ENCODE measurements at places on chromosomes 4 and X.

DNA sequence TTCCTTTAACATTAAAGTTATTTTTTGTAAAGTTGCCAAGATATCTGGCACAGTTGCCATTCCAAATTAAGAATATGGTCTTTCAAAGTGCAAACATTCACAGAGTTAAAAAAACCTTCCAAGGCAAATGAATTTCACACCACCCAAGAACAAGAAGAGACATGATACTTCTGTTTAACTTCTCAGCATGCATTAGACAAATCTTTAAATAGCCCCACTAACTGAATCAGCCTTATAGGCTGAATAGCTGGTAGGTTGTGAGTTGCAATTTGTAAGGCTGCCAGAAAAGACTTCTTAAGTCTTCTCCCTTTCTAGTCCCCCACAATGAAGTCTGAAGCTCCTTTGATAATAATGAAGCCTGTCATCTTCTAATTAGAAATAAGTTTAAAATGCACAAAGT lies 95.6 kb downstream of the MAPK10 start:
- no peak for DNase-seq

DNA sequence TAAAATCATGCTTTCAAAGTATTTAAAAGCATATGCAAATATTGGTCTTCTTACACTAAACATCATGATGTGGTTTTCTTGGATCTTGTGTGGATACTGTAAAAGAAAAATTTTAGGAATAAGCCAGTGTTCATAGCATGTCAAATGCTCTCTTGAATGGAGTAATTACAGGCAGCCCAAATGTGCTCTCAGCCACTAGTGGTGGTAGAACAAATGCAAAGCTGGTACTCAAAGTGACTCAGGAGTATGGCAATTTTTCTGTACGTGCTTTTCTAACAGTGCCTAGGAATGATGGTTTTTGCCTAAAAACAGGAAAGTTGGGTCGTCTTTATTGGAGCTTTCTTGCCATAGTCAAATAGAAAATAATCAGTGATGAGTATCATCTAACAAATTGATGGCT lies 19.9 kb downstream of the PGRMC2 start:
- DNase-seq: no peak

DNA sequence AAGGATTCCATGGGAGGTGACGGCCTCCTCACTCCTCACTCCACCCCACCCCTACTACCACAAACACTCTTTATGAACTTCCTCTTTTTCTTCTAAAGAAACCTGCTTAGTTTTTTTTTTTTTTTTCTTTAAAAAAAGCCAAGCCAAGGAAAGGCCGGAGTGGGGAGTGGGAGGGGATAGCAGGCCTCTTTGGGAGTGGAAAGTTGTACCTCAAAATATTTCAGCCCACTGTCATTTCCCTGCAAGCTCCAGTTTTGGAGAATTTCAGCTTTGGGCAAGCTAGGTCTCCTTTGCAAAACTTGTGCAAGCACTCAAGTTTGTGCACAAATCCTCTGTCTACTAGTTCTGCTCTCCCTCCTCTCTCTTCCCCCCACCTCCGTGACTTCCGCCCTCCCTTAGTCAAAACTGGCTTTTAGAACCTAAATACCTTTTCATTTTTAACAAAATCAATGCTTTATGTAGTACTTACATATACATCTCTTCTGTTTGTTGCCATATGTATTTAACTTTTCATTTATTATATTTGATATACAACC lies 512 bp upstream of the ANTXR2 start:
- DNase-seq: no peak

DNA sequence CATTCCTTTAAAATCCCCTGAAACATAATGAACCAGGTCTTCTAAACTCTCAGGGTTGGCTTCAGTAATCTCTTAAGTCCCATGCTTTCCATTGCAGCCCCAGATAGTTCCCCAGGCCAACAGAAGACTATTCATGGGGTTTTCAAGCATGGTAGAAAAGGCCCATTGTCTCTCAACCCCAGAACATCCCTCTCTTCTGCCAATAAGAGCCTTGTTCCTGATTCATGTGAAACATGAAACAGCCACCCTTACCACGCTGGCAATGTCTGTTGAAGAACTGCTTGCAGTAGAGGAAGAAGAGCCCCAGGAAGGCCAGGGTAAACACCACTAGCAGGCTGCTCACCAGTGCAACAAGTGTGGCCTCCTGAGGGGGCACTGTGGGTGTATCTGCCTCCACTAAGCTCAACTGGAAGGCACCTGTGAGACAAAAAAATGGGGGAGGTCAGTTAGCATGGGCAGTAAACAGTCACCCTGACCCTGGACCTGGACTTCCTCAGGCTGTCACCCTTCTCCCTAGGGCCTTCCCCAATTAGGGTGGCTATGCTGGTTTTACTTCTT lies 36.4 kb downstream of the EDA2R start:
- no peak for DNase-seq

DNA sequence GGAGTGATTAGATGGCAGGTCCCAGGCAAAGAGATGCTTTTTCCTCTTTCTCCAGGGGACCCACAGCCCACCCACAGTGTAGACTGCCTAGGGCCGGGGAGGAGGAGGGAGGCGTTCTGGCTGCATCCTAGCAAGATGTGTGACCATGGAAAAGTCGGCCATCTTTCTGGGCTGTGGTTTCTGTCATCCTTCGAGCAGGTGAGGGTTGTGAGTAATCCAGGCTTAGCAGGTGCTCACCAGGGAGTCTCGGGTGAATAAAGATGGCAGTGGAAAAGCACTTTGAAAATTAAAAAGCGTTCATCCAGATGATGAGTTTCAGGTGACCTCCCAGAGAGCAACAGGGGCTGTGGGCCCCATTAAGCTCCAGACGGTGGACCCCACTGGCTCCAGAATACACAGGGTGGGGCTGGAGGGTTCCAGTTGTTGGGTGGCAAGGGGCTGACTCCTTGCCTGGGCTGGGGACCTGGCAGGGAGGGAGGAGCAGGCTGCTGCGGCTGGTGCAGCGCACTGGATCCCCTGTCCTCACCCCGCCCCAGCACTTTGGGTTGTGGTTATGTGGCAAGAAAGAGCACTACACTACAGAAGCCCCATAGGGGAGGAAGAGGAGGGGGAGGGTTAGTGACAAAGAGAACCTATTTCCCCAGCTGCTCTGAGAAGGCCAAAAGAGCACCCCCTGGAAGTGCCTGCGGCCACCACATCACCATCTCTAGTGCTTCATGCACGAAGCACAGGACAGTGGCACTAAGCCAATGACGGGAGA lies 23.7 kb downstream of the ELF4 start:
- no peak for DNase-seq

- no peak for DNase-seq
Observed at GRCh38 chrX:1336331-1336943, at the start of gene IL3RA. TSS of gene IL3RA (plus strand) at chrX:1336785. CDS start at chrX:1341766, 4,981 bp downstream.

GRCh38 chr4:21514022-21514694 lies 434.4 kb downstream of the KCNIP4 start:
- DNase-seq: no peak

GRCh38 chrX:153981771-153982533 lies 9.4 kb downstream of the TMEM187 start:
- DNase-seq: no peak

GRCh38 chr4:57146444-57146843 lies 36.3 kb upstream of the IGFBP7 start:
- no peak for DNase-seq

- no peak for DNase-seq
Observed at GRCh38 chrX:116281106-116281505, 110.6 kb downstream of the AGTR2 start.

GRCh38 chr4:48121180-48121579 lies 12.9 kb downstream of the TXK start:
- no peak for DNase-seq

GRCh38 chrX:97672138-97672537 lies 788.4 kb downstream of the RPA4 start:
- DNase-seq: no peak

- DNase-seq: no peak
Observed at GRCh38 chrX:17375367-17375636, 302 bp downstream of the NHS start.

- peak; percentile 11 for DNase-seq
Observed at GRCh38 chr4:1792832-1793495, at the start of gene FGFR3. TSS of gene FGFR3 (plus strand) at chr4:1793293. CDS start at chr4:1793935, 642 bp downstream.

DNA sequence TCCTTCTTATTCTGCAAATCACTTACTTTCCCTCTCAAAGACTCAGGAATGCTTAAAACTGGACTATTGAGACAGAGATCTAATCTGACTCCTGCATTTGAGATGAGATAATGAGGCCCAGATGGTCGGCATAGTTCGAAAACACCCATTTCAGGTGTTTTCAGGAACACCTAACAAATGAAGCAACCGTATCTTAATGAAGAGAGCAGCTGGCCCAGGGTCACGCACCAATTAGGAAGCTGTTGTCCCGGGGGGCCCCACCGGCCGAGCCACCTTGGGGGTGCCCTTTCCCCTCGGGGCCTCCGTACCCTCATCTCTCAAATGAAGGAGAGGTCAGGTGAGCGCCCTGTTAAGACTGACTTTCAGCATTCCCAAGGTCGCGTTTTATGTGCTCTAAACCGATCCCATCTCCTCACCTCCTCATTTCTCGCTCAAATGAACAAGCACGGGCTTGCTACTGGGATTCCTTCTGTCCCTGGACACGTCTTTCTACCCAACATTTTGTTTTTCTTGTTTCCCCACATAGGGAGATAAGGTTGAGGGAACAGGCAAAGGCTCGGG lies 824 bp downstream of the LRPAP1 start:
- no peak for DNase-seq

DNA sequence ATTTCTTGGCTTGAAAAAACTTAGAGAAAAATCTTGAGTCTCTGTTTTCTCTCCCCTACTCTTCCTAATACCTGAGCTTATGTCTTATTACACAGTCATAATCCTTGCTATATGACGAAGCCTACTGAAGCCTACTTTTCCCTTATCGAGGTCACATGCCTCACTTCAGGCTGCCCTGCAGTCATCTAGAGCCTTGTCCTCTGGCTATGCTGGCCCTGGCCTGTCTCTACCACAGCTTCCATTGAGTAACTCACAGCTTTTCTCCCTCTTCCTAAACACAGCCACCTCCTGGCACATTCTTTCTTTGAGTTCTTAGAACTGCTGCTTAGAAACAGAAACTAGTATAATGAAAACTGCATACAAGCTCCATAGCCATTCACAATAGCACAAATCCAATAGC lies 1698.3 kb downstream of the STIM2 start:
- DNase-seq: no peak

- no peak for DNase-seq
Observed at GRCh38 chr4:63620271-63620670, 789.0 kb downstream of the TECRL start.

DNA sequence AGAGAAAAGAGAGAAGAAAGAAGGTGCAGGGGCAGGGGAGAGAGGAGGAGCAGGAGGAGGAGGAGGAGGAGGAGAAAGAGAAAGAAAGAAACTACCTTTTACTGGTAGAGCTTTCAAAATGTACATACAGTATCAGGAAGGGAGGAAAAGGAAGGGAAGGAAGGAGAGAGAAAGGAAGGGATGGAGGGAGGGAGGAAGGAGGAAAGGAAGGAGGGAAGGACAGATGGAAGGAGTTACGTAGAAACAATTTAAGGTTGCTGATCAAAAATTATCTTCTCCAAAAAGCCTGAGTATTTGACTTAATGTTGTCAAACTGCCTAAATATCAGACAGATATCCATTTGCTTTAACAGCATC lies 13.4 kb downstream of the TBC1D9 start:
- DNase-seq: no peak

- DNase-seq: peak; percentile 4
Observed at GRCh38 chr4:128286474-128287058, 1.0 kb downstream of the PGRMC2 start.

DNA sequence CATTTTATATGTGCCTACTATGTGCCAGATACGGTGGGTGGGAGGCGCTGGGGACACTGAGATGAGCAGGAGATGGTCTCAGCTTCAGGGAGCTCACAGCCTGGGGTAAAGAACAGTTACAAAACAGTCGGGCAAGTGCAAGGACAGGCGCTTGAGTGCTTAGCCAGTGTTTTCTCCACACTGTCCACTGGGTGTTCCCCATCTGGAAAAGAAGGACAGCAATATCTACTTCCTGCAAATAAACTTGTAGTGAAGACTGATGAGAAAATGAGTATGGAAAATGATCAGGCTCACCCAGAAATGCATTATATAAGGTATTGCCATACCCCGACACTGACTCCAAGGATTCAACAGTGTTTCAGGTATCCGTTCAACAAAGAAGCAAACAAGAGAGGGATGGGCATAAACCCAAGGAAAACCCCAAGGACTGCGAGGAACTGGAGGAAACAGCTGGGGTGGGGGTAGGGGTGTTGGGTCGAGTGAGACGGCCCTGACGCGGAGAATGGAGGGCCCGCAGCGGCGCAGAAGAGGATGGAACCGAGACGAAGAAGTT lies 835 bp downstream of the TMEM185A start:
- no peak for DNase-seq

DNA sequence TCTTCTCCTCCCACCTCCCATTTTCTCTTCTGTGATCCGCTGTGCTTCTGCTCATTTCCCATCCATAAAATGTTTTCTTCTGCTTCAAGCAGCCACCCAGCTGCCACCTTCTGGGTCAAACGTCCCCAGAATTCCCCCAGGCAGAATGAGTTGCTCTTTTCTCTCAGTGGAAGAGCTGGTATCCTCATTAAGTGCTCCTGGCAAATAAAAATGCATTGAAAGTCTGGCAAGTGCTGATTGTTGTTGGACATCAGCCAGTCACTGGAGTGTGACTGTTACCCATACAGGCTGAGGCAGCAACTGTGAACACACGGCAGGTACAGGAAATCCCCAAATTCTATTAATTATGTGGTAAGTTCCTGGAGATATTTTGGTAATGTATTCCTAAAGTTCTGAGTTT lies 52.6 kb downstream of the LIMCH1 start:
- DNase-seq: no peak

GRCh38 chr4:150297861-150298474 lies 219.7 kb downstream of the DCLK2 start:
- DNase-seq: no peak

- DNase-seq: no peak
Observed at GRCh38 chr4:100246697-100247096, 56.4 kb upstream of the DDIT4L start.

DNA sequence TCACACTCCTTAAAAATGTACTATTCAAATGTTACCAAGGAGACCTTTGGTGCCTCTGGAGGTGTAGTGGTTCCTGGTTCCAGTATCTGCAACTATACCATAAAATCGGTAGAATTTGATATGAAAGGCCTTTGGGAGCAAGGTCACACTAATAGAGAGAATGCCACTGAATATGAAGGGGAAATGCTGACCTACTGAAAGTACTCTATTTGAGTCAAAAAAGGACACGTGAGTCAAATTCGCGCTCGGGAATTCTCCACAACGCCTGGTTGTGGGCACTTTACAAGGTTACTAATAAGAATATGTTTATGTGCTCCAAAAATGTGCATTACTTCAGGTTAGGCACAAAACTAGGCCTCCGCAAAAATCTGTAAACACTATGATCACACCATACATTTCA lies 39.5 kb upstream of the RELL1 start:
- DNase-seq: no peak
